ENCODE measurements at places on chromosomes 3 and 15.

- no peak for DNase-seq
These were observed 176.5 kb upstream of the PFN2 start for GRCh38 chr3:150146991-150147761.

DNA sequence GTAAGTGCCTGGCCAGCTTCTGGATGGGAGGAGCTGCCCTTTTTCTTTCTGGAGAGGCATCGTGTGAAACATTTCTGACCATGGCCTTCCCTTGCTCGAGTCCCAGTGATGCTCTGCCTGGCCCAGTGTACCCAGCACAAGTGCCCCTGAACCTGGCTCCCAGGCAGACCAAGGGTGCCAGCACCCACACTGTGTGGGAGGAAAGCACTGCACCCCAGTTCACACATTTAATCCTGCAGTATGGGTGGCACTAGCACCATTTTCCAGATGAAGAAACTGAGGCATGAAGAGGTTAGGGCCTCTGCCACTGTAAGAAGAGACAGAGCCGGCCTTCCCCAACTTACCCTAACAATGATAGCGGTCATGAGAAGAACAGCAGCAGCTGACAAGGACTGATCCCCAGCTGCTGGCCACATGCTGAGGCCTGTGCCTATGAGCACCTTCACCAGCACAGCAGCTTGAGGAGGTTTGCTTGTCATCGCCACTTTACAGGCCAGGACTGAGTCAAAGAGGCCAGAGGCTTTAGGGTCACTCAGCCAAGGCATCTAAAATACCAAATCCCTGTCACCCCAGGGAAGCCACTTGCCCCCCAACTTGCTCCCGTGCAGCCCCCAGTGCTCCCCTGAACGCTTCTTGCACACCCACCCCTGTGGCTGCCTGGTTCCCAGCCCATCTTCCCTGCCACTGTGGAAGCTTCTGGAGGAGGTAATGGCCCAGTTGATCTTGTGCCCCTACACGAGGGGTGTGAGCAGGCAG, 15.0 kb downstream of the PRR23E start:
- no peak for DNase-seq

- DNase-seq = no peak
These were observed 245.2 kb upstream of the IGF1R start for GRCh38 chr15:98403169-98403568.

DNA sequence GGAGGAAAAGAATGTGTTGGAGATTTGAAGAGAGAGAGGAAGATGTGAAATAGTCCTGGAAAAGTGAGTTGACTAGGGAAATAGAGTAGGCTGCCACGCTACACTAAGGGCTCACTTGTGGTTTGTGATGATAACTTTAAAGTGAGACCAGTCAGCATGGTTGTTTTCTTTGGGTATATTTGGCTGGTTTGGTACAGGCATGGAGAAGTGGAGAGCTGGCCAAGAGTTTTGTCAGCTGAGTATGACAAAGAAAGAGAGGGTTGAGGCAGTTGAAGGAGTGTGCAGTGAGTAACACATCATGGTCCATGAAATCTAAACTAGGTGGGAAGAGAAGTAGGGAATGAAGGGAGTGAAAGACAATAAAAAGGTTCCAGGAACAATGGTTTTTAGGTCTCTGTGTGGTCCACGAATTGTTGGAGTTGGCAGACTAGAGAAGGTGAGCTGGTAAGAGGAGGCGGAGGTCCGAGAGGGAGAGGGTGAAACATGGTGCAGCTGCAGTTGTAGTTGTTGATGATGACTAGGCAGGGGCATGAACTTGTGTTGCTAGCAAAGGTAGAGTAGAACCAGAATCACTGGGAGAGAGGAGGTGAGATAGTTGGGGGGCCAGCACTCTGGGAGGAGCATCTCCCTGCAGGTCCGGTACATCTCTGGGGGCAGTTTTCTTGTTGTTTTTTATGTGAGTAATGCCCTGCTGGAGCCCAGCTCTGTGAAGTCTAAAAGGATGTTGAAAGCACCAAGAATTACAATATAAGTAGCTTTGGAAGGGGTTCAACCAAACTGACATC, 21.0 kb downstream of the ZNF80 start:
- DNase-seq = no peak

GRCh38 chr3:57805674-57806073, 49.6 kb downstream of the SLMAP start:
- no peak for DNase-seq

DNA sequence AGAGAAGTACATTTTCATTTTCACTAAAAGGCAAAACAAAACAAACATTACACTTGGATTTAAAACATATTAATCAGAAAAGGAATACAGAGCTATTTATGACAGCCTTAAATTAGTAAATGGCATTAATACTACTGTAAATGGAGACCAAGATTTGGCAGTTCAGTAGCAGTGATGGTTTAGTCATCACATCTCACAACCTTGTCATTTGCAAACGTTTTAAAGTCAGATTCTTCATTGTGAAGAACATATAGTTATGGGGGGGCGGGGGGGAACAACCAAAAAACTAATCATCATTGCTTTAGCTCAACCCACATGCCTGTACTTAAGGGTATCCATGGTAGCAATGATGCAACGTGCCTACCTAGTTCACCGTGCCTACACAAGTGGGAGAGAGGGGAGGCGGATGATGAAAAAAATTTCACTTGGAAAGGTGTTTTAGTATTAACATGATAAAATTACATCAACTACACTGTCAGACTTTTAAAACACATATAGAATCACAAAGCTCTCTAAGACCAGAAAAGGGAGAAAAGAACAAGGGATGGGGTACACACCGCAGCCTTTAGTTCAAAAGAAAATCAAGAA, 40.1 kb downstream of the DLG1 start:
- DNase-seq = no peak

DNA sequence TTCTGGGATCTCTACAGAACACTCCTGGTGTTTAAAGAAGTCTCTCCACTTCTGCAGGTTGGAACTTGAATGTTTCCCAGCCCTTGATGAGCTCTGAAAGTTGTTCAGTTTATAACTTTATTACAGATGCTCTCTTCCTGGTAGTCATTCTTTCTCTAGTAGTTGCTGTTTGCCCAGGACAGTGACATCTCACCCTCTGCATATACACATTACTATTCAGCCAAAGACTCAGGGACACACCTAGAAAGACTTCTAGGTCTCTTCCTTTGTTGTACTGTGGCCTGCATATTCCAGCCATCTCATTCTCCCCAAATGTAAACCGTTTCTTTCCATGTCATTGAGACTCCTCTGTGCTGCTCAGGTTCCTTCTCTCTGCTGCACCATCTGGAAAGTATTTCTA, 76.7 kb downstream of the MITF start:
- DNase-seq = no peak

- DNase-seq = no peak
These were observed 54.5 kb downstream of the DCLK3 start for GRCh38 chr3:36709826-36710365.

DNA sequence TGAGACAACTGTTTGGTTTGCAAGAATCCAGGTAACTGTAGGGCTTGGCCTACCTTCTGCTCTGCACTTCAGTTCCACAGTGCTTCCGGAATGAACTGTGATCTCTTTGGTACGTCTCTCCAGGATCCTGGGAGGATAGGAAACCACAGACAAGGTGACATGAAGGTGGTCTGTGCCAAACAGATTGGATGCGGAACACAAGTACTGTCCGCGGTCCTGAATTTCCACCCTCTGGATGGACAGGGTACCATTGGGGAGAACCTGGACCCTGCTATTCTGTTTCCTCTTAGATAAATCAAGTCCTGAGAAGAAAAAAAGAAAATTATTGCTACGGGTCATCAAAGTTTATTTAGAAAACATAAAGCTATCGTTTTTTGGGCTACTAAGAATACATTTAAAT, 17.3 kb downstream of the IGSF10 start:
- no peak for DNase-seq

DNA sequence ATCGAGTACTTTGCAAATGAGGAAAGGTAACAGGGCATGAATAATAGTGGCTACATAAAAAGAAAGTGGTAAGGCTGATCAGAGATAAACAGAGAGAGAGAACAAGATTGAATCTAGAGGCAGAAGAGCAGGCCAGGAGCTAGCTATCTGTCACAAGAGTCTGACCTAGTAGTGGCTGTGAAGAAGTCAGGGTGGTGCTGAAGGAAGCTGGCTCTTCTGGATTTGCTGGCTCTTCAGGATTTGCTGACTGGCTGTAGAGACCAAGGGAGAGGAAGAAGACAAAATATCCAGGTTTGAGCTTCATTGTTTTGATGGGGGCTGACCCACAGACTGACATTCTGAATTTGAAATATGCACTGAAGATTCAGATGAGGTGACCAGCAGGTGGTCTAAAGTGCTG, 142.3 kb downstream of the SSR3 start:
- DNase-seq = no peak

- no peak for DNase-seq
These were observed 290.1 kb downstream of the ZIC1 start for GRCh38 chr3:147699175-147699838.

- no peak for DNase-seq
These were observed 29.9 kb upstream of the MRPL3 start for GRCh38 chr3:131532645-131533044.

GRCh38 chr15:26391567-26392194, 381.2 kb downstream of the GABRB3 start:
- no peak for DNase-seq

DNA sequence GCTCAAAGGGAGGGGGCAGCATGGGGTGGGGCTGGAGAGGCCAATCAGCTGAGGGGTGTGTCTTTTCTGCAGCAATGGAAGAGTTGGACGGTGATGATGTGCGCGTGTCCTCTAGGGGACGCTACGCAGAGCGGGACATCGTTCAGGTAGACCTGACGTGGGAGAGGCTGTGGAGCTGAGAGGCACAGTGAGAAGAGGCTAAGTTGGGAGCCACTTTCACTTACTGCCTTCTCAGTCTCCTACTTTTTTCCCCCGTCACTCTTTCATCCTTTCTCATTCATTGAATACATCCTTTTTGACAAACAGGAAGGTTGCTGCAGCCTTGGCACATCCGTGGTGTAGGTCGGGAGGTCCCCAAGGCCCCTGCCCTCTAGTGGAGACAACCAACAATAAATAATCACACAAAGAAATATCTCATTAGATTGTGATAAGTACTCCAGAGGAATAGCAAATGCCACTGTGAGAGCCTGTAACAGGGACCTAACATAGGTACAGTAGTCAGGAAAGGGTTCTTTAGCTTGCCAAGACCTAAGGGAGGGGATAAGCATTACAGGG, 4.4 kb upstream of the BRPF1 start:
- DNase-seq = no peak

DNA sequence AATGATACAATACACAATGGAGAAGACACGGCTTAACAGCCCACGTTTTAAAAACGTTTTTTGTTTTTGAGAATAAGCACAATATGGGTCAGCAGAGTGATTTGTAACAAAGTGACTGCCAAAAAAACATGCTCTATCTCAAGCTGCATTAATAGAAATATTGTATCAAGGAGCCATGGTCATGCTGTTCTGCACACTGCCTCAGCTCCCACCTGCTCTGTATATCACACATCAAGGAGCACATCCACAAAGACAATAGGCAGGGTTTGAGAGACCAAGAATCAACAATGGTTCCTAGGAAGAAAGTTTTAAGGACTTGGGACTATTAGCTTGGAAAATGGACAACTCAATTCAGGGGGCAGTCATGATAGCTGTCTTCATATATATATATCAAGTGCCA, 6.3 kb upstream of the BBX start:
- DNase-seq = no peak

DNA sequence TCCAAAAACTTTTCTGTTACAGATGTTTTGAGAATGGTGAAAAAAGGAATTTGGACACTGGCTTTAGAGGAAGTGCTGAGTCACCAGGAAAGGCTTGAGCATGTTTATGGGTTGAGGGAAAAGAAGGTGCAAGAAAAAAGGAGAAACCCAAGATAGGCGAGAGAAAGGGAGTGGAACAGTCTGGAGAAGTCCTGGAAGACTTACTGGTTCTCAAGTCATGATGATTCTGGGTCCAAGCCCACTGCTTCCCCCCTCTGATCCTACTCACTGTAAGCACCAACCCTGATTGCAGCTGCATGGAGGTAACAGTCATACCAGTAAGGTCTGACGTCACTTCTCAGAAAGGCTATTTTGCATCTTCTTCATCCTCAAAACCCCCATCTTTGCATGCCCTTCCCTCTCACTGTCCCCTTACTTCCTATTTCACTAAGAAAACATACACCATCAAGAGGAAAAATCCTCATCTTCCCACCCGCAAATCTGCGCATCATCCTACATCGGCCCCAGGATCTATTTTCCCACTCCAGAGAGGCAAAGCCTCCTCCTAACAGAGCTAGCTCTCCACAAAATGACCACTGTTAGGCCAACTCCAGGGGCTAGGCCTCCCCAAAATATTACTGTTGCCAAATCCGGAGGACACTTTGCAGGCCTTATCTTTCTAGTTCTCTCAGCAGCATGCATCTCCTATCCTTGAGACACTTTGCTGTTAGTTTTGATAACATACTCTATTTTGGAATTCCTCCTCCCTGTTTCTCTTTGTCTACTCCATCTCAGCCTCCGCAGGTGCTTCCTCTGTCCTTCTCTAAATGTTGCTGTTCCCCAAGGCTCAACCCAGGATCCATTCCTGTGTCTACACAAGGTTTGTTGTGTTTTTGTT, 3.2 kb upstream of the ATP13A3 start:
- no peak for DNase-seq

GRCh38 chr3:142963234-142963515, 299 bp downstream of the PAQR9 start:
- no peak for DNase-seq

GRCh38 chr3:30843877-30844276, 50.6 kb downstream of the GADL1 start:
- DNase-seq = no peak

GRCh38 chr15:86773736-86774135, 694.1 kb downstream of the AGBL1 start:
- no peak for DNase-seq

- DNase-seq = no peak
These were observed 617.1 kb downstream of the NR2F2 start for GRCh38 chr15:96947296-96948229.

GRCh38 chr15:89506026-89506686, 9.8 kb upstream of the RHCG start:
- DNase-seq = no peak

- DNase-seq = no peak
These were observed 223.8 kb upstream of the PRICKLE2 start for GRCh38 chr3:64449026-64449425.

DNA sequence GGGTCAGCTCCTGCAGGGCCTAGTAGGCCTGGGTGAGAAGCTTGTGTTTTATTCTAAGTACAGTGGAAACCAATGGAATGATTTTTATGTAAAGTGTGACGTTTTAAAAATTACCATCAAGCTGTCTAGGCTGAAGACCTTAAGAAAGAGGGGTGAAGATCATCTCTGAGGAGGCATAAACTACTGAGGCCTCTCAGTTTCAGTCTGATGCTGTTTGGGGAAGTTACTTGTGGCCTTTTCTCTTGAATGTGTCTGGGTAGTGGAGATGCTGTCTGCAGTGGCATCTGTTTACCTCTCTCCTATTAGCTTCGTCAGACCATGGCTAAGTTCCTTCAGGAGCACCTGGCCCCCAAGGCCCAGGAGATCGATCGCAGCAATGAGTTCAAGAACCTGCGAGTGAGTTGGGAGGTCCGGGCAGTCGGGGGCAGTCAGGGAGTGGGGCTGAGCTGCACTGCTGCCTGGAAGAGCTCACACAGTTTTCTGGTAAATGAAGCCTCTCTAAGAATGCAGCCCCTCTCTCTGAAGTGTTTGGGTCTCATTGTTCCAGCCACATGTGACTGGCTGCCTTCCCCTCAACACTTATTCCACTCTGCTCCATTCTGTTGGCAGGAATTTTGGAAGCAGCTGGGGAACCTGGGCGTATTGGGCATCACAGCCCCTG, 1.9 kb downstream of the IVD start:
- no peak for DNase-seq

All from stimulated activated CD4-positive, alpha-beta T cell treated with anti-CD3 and anti-CD28 coated beads, Interleukin-1b, Interleukin-23, amount 100 ng/mL, for 1 hour (primary cell).